AG08396 (cell line): ENCODE measurements at places on chromosomes 13 and 19.

DNA sequence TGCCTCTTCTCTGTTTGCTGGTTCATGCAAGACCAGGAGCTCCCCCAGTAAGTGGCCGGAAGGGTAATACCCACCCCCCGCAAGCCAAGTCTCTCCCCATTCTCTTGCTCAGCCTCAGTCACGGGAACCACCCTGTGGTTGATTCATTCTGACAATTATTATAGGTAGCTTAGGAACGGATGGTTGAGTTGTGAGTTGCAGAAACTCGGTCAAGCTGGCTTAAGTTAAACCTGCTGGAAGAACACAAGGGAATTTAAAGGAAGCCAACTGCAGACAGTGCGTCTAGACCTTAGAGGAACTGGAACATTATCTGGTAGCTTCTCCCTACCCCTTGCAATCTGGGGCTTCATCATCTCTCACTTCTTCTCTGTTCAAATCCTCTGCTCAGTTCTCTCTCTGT, 8.9 kb downstream of the FPR1 start:
- DNase-seq, result no peak

GRCh38 chr13:29428310-29429181, 166.9 kb downstream of the SLC7A1 start:
- DNase-seq, result peak; percentile 19

DNA sequence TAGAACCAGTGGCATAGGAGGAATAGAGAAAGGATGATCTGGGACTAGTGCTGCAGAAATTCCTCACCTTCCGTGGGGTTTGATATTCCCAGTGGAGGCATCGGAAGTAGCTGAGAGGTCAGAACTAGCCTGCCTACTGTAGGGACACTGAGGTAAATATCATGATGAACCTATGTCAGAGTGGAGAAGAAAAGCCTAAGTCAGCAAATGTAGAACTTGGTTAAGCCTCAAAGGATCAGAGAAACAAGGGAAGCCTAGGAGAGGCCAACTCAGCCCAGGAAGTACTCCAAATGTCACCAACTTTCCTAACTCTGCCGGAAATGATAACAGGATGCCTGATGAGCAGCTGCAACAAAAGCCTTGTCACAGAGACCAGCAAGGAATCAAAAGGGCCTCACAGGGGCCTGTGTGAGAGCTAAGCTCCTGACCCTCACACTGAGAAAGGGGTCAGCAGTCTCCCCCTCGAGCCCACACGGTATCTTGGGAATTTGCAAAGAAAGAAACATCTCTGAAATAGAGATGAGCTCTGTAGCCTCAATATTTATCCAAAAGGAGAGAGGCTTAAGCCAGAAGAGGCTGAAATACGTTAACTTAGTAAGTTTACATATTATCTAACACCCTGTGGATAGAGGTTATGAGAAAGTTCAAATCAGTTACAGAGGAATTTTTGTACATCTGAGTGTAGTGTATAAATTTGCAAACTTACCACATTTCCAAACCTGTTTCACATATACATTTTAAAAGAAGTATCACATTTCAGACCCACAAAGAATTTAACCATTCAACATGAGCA, 1064.3 kb downstream of the DIAPH3 start:
- no peak for DNase-seq

DNA sequence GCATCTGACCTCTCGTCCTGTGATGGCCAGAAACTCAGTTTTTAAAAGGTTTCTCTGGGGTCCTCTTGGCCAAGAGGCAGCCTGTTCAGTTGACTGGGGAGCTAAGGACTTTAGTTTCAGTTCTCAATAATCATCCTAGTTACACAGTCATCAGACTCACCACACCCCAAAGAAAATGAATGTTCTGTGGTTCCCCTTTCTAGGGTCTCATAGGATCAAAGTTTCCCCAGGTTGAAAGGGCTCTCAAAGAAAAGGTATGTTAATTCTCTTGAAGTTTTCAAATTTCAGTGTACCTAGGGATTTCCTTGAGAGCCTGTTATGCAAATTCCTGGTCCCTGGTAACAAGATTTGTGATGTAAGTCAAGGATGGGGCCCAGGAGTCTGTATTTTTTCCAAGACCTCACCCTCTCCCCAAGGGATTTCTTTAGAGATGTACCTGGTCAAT, 94.9 kb downstream of the FAM216B start:
- DNase-seq, result no peak

- no peak for DNase-seq
Measured at GRCh38 chr19:8488365-8488764, 14.1 kb downstream of the PRAM1 start.

DNA sequence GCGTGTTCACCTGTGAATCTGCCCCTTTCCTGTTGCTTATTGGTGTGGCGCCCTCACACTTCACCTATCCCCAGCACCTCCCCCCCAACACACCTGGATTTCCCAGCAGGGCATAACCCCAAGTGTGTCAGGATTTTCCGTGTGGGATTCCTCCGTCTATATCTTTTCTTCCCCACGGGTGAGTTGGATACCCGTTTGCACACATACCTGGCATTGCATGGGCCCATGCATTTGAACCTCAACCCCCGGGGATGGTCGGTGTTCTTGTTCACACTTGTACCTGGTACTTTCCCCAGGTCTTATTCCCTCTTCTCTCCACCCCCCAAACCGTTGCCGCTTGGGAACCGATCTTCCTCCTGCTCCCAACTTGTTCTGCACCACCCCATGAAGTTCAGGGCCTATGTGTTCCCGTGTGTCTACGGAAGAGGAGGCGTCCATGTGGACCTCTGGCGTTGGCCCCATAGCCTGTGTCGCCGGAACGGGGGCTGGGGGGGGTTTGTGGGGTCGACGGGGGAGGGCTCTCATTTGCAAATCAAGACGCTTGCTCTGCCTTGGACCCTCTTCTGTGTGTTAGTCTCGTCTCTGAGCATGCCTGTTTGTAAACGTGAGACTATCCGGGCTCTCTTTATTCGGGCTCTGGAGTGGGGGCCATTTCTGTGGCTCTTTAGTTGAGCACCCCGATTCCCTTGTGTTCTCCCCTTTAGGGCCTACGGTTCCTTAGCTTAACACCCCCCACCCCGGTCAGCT, 1.7 kb downstream of the PRR12 start:
- DNase-seq, result peak; percentile 42

GRCh38 chr13:44365008-44365407, 8.6 kb upstream of the SERP2 start:
- no peak for DNase-seq

- no peak for DNase-seq
Measured at GRCh38 chr13:62598708-62599107, 1183.1 kb upstream of the PCDH20 start.

GRCh38 chr13:99191336-99191899, 9.2 kb upstream of the UBAC2 start:
- DNase-seq, result no peak

GRCh38 chr13:105863300-105863920, 672.1 kb downstream of the EFNB2 start:
- DNase-seq, result no peak

DNA sequence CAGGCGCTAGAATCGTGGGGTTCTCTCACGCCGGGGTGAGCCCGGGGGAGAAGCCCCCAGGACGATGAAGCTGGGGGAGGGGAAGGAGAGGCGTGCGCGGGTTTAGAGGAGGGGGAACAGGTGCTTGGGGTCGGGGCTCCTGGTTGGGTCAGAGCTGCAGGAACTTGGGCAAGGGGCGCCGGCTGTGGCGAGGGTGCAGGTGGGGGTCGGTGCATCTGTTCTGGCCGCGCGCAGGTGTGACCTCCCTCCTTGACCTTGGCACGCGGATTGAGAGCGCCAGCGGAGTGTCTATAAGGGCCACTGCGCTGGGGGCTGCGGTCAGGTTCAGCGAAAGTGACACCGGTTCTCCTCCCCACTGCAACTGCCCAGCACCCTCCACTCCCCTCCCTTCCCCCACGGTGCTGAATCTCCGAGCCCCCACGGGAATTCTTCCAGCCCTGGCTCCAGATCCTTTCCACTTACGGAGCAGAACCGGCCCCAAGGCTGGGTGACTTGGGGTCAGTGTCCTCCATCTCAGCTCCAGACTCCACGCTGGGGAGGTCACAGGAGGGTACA, 618 bp downstream of the TMEM38A start:
- DNase-seq, result no peak

DNA sequence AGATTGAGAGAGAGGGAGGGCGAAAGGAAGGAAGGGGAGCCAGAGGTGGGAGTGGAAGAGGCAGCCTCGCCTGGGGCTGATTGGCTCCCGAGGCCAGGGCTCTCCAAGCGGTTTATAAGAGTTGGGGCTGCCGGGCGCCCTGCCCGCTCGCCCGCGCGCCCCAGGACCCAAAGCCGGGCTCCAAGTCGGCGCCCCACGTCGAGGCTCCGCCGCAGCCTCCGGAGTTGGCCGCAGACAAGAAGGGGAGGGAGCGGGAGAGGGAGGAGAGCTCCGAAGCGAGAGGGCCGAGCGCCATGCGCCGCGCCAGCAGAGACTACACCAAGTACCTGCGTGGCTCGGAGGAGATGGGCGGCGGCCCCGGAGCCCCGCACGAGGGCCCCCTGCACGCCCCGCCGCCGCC, at the start of gene TNFSF11:
Gene TNFSF11 (plus strand): TSS at position 142 of the 400 bp plus-strand sequence. CDS start 152 bp downstream, at position 294.
- no peak for DNase-seq

DNA sequence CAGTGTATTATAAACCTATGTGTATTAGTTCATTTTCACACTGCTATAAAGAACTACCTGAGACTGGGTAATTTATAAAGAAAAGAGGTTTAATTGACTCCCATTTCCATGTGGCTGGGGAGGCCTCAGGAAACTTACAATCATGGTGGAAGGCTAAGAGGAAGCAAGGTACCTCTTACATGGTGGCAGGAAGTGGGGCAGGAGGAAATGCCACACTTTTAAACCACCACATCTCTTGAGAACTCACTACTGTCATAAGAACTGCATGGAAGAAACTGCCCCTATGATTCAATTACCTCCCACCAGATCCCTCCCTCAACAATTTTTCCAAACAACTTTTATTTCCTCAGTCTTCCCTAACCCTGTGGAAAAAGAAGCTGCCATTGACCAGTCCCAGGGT, 14.5 kb upstream of the TPP2 start:
- no peak for DNase-seq

GRCh38 chr13:19382111-19382510, 179.2 kb downstream of the TPTE2 start:
- no peak for DNase-seq

GRCh38 chr13:46913757-46914156, 16.9 kb upstream of the HTR2A start:
- DNase-seq, result no peak

DNA sequence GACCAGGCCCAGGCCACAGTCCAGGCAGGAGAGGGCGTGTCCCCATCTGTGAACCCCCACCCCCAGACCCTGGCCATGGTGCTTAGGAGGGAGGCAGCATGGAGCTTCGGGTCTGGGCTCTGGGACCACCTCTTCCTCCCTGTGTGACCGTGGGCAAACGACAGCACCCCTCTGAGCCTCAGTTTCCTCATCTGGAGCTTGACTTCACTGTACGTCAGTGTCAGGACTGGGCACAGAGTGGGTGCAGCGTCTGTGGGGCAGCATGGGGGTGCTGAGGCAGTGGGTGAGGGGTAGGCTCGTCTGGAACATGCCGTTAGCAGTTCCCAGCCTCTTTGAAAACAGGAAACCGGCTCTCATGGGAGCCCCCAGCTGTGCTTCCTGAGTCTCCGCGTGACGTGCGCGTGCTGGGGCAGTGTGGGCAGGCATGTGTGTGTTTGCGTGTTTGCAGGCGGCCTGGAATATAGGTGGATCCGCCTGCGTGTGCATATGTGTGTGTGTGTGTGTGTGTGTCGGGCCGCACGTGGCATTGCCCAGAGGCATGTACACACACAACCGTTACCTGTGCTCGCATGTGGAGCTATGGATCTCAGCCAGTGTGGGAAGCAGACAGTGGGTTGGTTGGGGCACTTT, 15.8 kb downstream of the ARRDC2 start:
- no peak for DNase-seq
